ENCODE measurements at places on chromosomes 4 and X.

DNA sequence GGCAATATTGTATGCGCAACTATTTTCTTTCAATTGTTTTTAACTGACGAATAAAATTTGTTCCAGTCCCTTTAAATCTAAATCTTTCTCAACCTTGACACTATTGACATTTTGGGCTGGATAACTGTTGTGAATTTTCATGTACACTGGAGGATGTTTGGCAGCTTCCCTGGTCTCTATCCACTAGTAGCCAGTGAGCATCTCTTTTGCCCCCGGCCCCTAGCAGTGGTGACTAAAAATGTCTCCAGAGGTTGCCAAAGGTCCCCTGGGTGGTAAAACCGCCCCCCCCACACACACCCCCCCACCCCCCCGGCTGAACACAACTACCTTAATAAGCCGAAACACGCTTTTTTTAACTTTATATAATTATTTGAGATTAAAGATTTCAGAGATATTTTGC is 514 bp downstream of the FANCB start:
- DNase-seq, result peak; percentile 3

DNA sequence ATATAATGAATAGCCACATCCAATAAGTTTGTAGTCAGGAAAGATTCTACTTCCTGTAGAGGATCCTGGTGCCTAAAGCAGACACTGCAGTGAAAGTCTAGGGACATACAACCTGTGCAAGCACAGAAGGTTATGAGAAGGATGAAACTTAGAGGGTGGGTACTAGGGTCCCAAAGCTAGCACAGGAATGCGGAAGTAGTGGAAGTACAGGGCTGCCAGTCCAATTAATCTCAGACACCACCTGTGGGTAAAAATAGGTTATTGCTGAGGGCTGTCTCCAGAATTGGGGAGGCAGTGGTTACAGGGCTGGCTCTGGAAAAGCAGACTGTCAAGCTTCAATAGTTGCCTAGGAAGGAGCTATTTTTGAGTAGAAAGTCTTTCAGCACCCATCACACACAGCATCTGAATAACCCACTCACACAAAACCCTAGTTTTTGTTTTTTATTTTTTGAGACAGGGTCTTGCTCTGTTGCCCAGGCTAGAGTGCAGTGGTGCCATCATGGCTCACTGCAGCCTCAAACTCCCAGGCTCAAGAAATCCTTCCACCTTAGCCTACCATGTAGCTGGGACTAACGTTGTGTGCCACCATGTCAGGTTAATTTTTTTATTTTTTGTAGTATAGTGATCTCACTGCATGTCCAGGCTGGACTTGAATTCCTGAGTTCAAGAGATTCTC is 50.8 kb upstream of the ELF2 start:
- DNase-seq, result no peak

GRCh38 chr4:175906384-175906783 is 94.3 kb upstream of the GPM6A start:
- DNase-seq, result no peak

GRCh38 chr4:109232681-109233080 is 69.8 kb downstream of the COL25A1 start:
- no peak for DNase-seq

DNA sequence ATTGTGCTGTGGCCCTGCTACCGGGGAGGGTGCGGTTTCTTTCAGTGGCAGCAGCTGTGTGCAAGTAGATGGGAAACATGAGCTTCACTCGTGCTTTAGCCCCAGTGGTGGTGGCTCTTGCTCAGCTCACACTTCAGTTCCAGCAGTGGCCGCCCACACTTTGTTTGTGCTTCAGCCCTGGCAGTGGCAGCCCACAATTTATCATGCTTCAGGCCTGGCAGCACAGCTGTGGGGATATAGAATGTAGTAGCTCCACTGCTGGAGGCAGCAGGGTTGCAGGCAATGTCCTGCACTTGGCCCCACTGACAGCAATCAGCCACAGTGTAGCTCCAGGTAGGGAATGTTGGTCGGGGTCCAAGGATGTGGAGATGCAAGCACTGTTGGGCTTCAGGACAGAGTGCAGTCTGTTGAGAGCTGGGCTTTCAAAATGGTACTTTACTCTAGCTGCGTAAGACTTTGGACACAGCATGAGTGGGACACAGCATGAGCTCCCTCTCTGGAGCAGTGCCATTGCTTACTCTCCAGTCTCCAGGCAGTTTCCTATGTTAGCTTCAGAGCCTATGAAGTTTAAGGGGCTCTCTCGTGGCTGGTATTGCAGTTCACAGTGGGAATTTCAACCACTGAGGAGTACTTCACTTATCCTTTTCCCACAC is 413.1 kb downstream of the PDGFC start:
- DNase-seq, result no peak
